Chondrocyte (in vitro differentiated cells): ENCODE measurements at places on chromosomes 2 and 18. TPM values are rescaled to one million over a fixed set of nuclear protein-coding genes. Genes with fewer than 3 reads are reported as not detected.

The NT5DC4 gene
- total RNA-seq: not detected in 3 replicates

DNA sequence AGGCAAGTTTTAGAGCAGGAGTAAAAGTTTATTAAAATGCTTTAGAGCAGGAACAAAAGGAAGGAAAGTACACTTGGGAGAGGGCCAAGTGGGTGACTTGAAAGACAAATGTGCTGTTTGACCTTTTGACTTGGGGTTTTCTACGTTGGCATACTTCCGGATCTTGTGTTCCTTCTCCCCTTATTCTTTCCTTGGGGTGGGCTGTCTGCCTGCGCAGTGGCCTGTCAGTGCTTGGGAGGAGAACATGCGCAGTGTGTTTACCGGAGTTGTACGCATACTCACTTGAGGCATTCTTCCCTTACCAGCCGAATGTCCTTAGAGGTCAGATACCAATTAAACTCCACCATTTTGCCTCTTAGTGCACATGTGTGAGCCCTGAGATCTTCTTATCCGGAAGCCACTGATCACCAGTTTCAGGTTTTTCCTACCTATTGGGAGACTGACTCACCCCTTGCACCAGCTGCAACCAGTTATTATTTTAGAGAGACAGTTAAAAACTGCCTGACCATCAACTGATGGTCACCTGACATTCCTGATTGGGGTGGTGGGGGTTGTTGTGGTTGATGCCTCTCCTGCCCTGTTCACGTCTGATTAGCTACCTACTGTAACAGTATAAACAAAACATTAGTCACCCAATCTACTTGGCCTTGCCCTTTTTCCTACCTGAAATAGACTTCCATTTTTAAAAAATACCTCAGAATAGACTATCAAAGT lies 67.5 kb downstream of the NYAP2 start:
- peak overlapping the region; percentile 34 for H3K27ac ChIP-seq
- peaks cover 60% of the 10 kb centered on the region for H3K4me1 ChIP-seq
- H3K4me3 ChIP-seq: no peak overlapping the region
- no peaks in the 10 kb centered on the region for H3K27me3 ChIP-seq
- no peaks in the 10 kb centered on the region for H3K36me3 ChIP-seq

GRCh38 chr2:220282236-220282635 lies 654.8 kb downstream of the SLC4A3 start:
- no peak overlapping the region for H3K27ac ChIP-seq
- no peaks in the 10 kb centered on the region for H3K27me3 ChIP-seq
- no peaks in the 10 kb centered on the region for H3K36me3 ChIP-seq
- no peak overlapping the region for H3K4me3 ChIP-seq
- DNase-seq: no peak

- H3K27ac ChIP-seq: no peak overlapping the region
- no peaks in the 10 kb centered on the region for H3K36me3 ChIP-seq
- H3K27me3 ChIP-seq: no peaks in the 10 kb centered on the region
- peak; percentile 56 for DNase-seq
- H3K4me1 ChIP-seq: peaks cover 20% of the 10 kb centered on the region
These were observed 131.3 kb upstream of the GPC1 start for GRCh38 chr2:240303896-240304745.

- H3K27me3 ChIP-seq: no peaks in the 10 kb centered on the region
- H3K27ac ChIP-seq: peak overlapping the region; percentile 89
- H3K4me3 ChIP-seq: no peak overlapping the region
- peaks cover 47% of the 10 kb centered on the region for H3K4me1 ChIP-seq
These were observed 177.5 kb downstream of the ANAPC1 start for GRCh38 chr2:111706481-111707001.

DNA sequence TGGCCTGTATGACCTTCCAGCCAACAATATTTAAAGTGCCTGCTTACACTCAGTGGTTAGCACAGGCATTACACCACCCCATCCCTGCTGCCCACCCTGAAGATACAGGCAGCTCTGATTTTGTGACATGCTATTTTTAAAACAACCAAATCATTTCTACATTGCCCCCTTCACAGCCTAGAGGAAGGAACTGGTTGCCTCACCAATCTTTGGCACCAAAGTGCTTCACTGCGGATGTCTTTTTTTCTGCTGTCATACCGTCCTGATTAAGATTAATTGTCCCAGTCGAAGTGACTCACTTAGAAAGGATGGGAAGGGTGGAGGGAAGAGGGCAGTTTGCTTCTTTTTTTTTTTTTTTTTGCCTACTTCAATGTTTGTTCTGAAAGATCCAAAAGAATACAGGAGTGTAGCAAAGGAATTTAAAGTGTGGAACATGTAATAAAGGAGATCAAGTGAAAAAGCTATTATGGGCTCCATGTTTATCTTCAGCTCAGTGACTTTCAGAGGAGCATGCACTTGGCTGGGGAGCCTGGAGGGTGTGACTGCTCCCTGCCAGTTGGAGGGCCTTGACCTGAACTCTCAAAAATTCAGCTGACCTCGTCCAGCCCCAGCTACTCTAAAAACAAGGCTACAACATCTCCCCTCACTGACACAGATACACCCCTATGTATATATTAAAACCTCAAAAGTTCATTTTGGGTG lies 501.1 kb upstream of the TNP1 start:
- H3K27me3 ChIP-seq: no peaks in the 10 kb centered on the region
- peaks cover 61% of the 10 kb centered on the region for H3K4me1 ChIP-seq
- H3K27ac ChIP-seq: peak overlapping the region; percentile 83
- H3K4me3 ChIP-seq: no peak overlapping the region
- H3K36me3 ChIP-seq: no peaks in the 10 kb centered on the region
- no peak for DNase-seq

DNA sequence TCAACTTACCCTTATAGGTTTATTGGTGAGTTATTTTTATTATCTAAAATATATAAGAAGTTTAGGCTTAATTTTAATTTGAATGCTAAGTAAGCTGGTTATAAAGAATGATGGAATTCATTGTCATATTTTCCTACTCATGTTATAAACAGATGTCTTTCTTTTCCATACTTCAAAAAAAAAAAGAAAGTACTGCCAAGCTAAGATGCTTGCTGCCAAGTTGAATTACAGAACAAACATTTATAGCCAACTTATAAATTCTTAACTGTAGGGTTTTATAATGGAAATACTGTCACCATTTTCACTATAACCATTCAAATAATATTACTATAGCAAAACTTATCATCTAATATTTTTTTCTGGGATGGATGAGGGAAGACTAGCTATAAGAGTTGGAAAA lies 676.0 kb downstream of the NRXN1 start:
- H3K4me3 ChIP-seq: no peak overlapping the region
- H3K27ac ChIP-seq: no peak overlapping the region
- no peak for DNase-seq
- H3K27me3 ChIP-seq: peaks cover 9% of the 10 kb centered on the region

DNA sequence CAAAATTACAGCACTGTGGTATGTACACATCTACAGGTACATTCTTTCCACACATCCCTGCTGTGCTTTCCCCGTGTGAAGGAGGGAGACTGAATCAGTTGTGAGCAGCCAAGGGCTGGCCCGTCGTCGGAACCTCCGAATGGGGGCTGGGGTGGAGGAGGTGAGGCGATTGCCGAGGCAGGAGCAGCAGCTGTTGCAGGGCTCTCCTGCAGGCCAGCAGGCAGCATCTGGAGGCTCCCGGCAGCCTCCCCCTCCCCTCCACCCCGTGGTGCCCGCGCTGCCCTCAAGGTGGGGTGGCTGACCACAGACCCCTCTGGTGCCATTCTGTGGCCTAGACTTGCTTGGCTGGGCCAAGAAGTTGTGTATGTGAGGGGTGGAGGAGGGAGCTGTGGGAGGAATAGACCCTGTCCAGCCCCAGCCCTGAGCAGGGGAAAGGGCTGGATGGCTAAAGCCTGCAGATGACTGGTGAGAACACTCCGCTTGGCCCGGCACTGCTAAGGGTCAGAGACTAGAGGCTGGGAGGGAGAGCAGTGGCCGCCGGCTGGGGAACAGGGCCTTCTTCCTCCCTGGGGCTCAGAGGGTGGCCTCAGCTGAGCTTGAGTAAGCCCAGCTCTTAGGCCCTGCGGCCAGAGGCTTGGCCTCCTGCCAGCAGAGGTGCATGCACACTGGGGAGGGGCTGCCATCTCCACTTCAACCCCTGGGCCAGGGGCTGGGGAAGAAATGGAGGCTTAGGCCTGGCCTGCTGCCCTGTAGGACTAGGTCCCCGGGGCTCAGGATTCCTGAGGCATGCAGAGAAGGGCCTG lies 7.6 kb downstream of the STAMBP start:
- DNase-seq: no peak
- peaks cover 30% of the 10 kb centered on the region for H3K4me1 ChIP-seq
- H3K27ac ChIP-seq: no peak overlapping the region
- no peaks in the 10 kb centered on the region for H3K27me3 ChIP-seq
- H3K36me3 ChIP-seq: peaks cover 17% of the 10 kb centered on the region
